MCF 10A (cell line): ENCODE measurements at places on chromosomes 11 and 22.
A peak's percentile ranks its signal among the peaks of the same experiment; 100 is the strongest.

DNA sequence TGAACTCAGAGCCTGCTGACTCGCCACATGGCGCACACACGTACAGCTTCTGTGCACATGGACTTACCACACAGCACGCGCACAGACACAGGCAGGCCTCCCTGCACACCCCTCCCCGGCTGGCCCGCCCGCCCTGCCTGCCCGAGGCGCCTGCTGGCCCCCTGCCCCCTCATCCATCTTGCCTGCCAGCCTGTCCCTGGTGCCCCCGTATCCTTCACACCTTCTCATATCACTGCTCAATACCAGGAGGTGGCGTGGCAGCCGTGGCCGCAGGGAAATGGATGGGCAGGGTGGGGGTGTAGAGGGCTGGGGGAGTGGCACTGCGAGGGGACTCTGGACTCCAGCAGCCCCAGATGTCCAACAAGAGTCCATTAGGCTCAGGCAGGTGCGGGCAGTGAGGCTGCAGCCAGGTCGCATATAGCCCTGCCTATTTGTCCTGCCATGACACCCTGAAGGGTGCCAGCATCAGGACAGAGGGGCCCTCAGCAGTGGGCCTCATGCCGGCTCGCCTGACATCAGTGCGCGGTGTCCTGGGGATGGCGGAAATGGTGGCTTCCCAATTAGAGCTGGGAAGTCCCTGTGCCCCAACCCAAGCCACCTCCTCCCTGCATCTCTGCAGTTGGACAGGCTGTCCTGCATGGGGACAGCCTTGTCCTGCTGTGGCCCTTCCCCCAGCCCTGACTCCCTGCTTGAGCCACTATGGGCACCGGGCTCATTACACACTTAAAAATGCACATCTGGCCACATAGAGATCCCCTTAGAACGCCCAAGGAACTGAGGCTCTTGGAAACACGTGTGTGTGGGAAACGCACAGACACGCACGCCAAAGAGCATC, 2.0 kb upstream of the TBX10 start:
- no peak for DNase-seq

GRCh38 chr11:126824035-126824607, 176.4 kb downstream of the KIRREL3 start:
- no peak for DNase-seq

GRCh38 chr11:9003573-9004182, at the start of gene NRIP3:
NRIP3 (minus strand) TSS chr11:9004001; CDS start chr11:9003935, 66 bp downstream.
- DNase-seq, result peak; percentile 35

- no peak for DNase-seq
Measured at GRCh38 chr11:57422669-57423068, 4.3 kb downstream of the SLC43A3 start.

GRCh38 chr11:76362716-76363115, 18.2 kb downstream of the THAP12 start:
- no peak for DNase-seq

- no peak for DNase-seq
Measured at GRCh38 chr11:88594274-88594950, 256.9 kb upstream of the CTSC start.

GRCh38 chr11:1410366-1411291, 20.9 kb downstream of the BRSK2 start:
- no peak for DNase-seq

DNA sequence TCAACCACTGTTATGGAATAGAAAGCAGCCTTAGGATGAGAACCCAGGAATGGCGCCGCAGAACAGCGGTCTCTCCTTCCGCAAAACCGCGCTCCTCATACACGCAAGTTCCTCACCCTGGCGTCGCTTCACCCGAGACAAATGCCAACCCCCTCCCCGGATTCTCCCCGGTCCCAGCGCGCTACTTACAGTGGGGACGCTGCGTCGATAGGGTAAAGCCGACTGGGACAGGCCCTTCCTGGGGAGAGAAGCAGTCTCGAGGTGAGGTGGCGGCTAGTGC, 287 bp downstream of the RPS13 start:
- DNase-seq, result no peak

DNA sequence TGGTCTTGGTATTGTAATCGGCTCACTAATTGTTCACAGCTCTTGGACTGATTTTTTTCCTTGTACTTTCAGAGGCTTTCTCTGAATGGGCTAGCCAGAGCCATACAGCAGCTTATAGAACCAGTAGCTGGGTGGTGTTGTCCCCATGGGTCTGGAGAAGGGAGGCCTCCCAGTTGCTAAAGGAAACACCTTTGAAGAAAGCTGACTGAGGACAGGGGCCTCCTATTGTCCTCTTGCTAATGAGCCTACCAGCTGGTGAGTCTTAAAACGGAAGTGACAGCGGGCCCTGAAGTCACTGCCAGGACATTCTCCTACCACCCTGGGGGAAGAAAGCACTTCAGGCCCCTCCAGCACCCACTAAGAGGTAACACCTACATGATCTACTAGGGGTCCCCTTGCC, 9.9 kb downstream of the FADS3 start:
- DNase-seq, result no peak

DNA sequence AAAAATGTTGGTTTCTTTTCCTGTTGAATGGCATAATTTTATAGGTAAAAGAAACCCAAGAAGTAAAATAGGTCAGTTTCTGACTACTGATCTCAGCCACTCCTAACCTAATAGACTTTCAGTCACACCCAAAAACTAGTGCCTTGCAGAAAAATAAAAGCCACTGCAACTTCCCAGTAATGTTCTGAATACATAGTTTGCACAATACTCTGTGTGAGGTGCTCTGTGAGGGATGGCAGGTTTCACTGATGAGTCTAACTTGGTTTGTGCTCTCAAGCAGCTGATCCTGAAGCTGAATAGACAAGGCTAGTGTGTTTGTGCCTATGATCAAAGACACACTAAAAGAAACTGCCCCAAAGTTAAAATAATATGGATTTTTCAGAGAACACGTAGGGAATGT, 758.3 kb downstream of the NELL1 start:
- no peak for DNase-seq

DNA sequence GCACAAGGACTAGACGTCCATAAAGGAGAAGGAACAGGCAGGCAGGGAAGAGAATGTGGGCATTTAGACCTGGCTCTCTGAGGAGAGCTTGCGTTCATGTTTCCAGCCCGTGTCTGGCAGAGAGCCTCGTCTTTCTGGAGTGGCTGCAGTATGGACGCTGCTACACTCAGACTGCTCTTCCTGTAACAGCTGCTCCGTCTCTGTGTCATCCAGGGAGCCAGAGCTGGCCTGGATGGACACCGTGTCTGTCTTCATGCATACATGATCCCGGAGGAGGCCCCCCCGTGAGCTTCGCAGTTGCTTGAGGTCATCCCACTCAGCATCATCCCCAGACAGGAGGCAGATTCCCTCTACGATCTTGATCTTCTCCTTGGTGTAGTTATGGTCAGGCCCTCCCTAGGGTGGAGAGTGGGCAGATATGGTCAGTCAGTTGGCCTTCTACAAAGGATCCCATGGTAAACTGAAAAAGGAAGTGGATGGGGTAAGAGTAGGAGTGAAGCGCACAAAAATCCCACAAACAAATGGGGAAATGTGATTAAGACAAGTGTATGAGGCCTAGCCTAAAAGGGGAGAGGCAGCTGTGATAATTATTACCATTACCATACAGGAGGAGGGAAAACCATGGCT, 13.0 kb upstream of the CKAP5 start:
- DNase-seq, result no peak

DNA sequence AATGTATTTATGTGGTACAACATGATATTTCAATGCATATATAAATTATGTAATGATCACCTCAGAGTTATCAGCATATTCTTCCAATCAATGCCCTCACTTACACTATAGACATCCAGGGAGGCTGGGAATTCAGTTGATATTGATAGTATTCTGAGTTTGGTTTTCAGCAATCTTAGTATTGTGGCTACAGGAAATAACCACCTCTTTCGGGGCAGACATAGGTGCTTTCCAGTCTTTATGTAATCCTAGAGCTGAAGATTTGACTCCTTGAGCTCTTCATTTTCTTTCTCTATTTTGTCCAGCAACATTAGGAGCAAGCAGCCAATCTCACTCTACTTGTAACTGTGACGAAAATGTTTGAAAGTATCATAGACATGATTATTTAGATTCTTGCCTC, 712.7 kb upstream of the KIRREL3 start:
- no peak for DNase-seq

DNA sequence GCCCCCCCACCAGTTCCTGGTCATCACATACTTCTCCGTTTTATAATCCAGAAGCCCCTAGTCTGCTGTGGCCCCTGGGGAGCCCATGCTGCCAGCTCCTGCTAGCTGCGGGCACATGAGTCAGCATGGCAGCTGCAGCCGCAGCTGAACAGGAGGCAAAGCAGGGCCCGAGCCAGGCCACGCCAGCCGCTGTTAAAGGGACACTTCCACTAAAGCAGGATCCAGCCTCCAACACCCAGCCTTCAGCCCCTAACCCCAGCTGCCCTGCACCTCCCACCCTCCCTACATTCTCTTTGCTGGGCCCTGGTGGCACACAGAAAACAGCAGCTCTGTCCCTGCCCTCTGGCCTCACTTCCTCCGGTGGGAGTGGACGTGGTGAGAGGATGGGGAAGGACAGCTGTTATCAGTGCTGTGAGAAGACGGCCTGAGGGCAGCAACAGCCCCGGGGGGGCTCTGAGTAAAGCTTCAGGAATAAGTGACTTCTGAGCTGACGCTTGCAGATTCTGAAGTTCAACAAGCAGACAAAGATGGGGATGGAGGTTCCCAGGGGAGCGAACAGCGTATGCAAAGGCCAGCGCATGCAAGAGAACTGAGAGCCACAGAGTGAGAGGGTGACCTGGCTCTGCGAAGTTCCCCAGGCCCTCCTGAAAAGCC, 688 bp upstream of the LRRC74B start:
- peak; percentile 41 for DNase-seq
